Progenitor cell of endocrine pancreas (in vitro differentiated cells): ENCODE measurements at places on chromosomes 7 and 10.

DNA sequence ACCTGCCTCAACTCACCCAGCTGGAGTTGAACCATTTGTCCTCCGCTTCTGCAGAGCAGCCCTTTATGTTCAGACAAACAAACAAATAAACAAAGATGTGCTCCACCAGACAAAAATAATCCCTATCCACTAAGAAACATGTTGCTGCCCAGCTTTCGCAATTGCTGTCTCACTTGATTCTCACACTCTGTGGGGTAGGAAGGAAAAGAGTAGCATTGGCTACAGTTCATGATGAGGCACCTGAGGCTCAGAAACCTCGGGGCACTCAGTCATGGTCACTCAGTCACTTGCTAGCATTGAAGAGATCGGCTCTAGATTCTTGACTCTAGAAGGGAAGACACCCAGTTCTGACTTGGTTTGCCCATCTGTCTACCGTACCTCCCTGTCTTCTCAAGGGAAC lies 88.0 kb upstream of the ZMIZ1 start:
- no peak for DNase-seq

GRCh38 chr10:73039635-73040034 lies 57.0 kb downstream of the P4HA1 start:
- no peak for DNase-seq

DNA sequence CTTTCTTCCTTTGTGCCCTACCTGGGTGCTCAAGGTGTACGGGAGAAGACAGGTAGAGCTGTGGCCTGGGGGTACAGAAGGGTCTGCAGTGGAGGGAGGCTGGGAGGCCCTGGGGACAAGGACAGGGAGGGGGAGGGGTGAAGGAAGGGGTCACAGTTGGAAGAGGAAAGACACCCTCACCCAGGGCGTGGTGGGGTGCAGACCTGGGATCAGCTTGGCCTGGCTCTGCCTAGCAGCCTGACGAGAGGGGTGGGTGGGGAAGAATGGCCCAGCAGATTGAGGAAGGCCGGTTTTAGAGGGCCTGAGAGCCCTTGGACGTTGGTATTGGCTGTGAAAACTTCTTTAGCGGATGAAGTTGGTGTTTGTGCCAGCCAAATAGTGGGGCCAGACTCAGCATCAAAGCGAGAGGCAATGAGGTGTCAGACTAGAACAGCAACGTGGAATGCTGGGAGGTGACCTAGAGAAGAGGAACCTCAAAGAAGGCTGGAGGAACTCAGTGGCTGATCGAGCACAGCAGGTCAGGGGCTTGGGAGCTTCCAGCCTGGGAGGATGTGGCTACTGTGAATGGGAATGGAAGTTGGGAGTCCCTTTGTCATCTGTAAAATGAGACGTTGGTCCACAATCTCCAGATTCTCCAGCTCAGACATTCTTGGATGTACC lies 18.1 kb upstream of the TRIM8 start:
- no peak for DNase-seq

DNA sequence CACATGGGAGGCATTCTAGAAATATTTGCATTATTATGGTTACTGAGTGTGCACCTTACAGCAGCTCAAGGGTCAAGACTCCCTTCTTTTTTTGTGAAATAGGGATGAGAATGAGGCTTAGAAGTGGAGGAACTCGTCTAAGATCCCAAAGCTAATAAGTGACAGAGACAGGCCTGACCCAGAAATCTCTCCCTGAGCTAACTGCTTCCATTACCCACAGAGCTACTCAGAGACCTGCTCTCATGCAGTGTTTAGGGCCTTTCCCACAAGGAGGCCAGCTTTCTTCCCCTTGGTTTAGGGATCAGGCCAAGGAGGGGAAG lies 301.7 kb downstream of the RPS24 start:
- DNase-seq = no peak

- DNase-seq = no peak
Observed at GRCh38 chr7:82665966-82666507, 222.5 kb upstream of the CACNA2D1 start.

DNA sequence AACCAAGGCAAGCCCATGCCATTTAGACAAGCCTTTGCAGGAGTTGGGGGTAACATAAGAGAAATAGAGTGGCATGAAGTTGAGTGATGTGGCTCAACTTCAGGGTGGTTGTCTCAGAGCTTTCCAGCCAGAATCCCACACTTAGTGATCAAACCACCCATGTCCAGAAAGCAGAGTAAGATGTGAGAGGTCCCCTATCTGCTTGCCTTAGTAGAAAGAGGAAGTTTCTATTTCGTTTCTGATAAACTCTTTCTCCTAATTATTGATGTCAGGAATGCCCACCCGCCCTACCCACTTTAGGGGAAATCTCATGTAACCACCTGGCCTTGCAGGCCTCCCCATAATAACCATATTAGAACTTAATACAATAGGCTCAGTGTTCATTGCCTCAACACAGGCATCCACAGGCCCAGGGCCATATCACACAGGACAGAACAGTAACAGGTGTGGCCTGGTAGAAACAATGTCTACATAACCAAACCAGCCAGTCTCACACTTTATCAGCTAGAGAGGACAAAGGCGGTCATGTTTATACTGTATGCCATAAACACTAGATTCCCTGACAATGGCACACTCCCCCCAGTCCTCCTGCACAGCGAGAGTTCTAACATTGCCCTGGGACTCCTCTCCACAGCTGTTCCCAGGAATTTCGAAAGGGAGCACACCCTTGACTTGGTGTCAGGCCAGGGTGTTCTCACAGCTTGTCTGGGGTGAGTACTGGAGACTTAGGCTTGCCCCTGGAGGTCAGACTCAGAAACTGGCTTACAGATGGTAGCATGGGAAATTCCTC lies 364.4 kb downstream of the CXCL12 start:
- no peak for DNase-seq

DNA sequence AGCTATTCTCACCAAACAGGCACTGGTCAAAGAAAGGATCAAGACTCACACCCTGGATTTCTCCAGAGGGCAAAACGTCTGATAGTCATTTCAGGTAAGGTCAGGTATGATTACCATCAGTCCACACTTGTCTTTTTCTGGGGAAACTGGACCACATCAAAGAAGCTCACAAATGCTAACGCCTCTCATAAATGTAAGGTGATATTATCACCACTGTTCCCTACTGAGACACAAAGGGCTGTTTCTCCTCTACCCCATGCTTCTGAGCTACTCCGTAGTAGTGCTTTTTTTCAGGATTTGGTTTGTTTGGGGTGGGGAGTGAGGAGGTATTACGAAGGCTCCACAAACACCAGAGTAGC lies 51.6 kb downstream of the CREB3L2 start:
- DNase-seq = no peak

- DNase-seq = no peak
Observed at GRCh38 chr10:7345717-7346116, 65.1 kb downstream of the SFMBT2 start.

- no peak for DNase-seq
Observed at GRCh38 chr10:6229746-6230145, 27.0 kb downstream of the PFKFB3 start.

- DNase-seq = no peak
Observed at GRCh38 chr7:131166066-131166465, 161.6 kb upstream of the MKLN1 start.

DNA sequence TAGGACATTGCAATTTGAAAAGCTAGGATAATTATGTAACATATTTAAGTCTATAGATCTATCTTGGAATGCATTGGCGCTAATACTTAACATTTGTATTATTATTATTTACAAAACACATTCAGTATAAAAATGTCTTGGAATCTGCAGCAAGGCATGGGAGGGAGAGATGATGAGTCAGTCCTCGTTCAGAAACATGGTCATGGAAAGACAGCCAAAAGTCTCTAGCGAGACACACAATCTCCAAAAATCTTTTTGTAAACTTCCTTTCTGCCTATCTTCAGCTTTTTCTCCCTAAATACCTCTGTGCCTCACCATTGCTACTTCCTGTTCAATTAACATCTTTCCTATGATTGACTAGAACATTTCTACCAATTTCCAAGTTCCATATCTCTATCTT lies 188.4 kb upstream of the CACNA2D1 start:
- DNase-seq = no peak

GRCh38 chr7:75951506-75951905 lies 36.6 kb downstream of the POR start:
- no peak for DNase-seq

DNA sequence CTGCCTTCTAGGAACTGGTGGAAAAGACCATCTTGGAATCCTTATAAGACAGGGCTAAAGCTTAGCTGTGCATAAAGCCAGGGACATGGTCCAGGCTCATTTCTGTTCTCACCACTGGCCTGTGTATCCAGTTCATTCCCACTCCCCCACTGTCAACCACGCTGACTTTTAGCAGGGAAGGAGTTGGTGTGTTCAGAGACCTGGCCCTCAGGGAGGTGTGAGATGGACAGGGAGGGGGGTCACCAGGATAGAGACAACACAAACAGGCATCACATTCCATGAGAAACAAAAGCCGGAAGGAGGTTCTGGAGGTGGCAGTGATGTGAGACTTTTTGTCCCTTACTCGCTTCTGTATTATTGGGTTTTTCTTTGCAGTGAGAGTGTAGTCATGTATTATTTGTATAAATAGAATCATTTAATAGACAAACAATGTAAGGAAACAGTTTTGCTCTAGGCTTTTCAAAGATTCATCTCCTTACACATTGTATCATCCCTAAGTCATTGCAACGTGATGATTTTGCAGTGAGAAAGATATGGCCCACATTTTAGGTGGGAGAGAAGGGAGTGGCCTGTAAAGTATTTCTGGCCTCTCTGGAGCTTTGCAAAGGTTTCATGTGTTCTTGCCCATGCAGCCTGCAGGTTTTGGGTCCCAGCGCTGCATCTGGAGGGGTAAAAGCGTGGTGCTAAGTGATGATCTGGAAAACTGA lies 52.0 kb downstream of the EEPD1 start:
- no peak for DNase-seq

- no peak for DNase-seq
Observed at GRCh38 chr10:2989292-2989947, 77.9 kb upstream of the PFKP start.

DNA sequence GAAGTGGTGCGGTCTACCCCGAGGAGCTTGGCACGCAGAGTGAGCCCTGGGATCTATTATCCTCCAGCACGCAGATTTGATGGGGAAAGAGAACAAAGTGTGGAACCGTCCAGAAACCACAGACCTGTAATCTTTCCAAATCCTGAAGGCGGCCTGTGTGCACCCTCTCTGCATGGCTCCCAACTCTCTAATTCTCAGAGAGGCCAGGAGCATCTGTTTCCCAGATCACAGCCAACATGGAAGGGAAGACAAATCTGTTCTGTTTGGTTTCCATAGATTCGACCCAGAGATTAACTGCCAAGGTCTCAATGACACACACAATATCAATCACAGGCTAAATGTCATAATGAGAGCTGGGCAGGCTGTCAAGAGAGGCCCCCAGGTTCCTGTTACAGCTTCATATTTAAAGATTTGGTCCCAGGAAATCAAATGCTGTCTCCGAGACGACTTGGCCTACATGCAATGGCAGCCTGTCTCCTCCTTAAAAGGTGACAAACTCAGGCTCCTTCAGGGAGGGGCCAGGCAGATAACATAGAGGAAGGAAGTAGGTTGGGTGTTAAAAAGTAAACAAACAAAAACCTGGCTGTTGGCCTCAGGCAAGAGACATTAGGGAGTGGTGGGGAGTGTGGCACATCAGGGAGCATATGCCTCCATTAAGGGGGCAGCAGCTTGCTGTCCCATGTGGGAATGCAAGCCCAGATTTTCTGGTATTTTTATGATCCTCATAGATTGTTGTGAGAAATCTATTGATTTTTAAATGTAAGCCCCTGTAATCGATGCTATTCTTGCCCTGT lies 48.8 kb upstream of the SAMD8 start:
- no peak for DNase-seq

DNA sequence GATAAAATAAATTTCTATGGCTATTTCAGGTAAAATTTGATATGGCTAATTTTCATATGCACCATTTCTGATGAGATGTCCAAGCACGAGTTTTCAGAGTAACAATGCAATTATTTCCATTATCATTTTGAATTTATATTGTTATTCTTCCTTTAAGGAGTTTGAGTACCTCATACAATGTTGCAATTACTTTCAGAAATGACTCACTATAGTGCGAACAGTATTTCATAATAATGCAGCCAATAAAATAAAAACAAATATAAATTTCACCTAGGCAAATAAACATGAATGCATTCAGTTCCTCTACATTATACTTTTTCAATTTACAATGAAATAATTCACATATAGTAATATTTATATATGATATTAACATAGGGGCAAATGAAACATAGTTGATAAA lies 78.8 kb upstream of the LRRN3 start:
- DNase-seq = no peak

GRCh38 chr10:36506697-36507496 lies 618.5 kb upstream of the ANKRD30A start:
- no peak for DNase-seq

DNA sequence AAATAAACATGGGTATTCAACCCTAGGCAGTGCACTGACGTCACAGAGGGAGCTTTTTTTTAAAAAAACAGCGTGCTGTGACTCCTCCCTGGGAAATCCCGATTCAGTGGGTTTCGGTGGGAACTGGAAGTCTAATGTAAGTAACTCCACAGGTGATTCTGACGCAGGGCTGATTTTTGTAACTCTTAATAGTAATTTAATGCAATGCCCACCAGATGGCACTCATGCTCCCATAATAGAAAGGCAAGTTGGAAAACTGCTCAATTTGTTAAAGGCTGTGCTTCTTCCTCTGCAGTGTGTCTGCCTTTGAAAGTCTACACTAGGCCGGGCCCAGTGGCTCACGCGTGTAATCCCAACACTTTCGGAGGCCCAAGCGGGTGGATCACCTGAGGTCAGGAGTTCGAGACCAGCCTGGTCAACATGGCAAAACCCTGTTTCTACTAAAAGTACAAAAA lies 10.9 kb upstream of the RSU1 start:
- DNase-seq = peak; percentile 44

GRCh38 chr10:72219235-72219814 lies 3.2 kb upstream of the ASCC1 start:
- no peak for DNase-seq

DNA sequence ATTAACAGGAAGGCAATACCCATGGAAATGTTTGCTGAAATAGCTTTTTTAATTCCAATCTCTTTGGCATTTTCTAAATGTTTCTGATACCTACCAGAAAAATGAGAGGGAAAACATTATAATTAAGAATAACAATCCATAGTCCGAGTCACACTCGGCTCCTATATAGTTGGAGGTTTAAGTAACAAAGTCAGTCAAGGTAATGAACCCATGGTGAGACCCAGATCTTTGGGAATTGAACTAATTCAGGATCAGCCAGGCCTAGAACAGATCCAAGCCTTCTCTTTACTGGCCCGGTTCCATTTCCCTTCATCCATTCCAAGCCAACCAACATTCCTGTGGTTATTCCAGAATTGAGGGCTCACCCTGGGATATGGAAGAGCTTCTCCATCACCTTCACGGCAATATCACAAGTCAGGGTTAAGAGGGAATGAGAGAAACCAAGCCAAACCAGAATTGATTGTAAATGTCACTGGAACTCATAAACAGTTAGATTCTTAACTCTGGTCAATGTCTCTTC lies 28.3 kb downstream of the ABCB4 start:
- DNase-seq = no peak

- DNase-seq = no peak
Observed at GRCh38 chr10:132274986-132275385, 32.8 kb downstream of the STK32C start.
